ENCODE measurements at places on chromosomes 4 and X.

GRCh38 chr4:185213877-185214276 lies 4.5 kb downstream of the SNX25 start:
- DNase-seq = no peak

DNA sequence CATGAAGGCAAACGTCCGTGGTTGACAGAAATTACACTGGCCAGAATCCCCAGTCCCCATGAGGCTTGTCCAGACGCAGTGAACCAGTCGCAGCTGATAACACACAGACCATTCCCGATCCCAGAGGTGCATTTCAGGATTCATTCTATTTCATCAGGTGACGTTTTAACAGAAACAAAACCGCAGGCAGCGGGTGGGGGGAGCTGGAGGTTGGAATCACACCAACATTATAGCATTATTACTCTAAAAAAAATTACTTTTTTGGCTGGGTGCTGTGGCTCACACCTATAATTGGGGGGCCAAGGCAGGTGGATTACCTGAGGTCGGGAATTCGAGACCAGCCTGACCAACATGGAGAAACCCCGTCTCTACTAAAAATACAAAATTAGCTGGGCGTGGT lies 25.2 kb downstream of the NOP14 start:
- DNase-seq = no peak

DNA sequence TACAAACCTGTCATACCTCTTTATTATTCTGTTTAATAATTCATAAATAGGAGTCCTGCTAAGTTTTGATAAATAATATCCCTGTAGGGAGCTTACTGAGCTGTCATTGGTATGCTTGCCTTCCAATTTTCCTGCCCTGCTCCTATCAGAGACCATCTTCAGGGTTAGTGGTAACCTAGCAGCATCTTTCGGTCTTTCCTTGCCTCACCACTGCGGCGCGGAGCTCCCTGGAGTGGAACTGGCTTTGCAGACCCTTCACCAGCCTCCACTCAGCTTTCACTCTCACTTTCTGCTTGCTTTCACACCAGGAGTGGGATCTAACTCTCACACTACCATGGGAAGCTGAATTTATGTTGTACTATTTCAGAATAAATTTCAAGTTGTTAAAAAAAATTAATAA lies 481.7 kb upstream of the ATOH1 start:
- DNase-seq = no peak

GRCh38 chr4:153439831-153440230 lies 26.3 kb upstream of the TMEM131L start:
- DNase-seq = no peak

GRCh38 chr4:19739101-19739651 lies 512.5 kb upstream of the SLIT2 start:
- DNase-seq = no peak

DNA sequence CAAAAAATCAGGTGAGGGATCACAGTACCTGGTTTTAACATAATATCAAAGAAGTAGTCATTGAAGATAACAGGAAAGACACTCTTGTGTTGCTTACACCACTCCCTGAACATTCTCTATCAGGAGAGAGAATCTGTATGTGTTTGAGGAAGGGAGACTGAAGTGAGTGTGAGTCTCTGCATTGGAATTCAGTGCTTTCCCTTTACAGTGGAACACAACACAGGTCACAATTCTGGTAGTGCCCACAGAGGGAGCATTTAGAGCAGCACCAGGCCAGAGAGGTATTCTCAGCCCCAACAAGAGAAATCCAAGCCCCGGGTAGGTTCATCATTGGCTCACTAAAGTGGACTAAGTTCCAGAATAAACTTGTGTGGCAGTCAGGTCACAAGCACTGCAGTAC lies 64.7 kb upstream of the UBQLN2 start:
- DNase-seq = no peak

DNA sequence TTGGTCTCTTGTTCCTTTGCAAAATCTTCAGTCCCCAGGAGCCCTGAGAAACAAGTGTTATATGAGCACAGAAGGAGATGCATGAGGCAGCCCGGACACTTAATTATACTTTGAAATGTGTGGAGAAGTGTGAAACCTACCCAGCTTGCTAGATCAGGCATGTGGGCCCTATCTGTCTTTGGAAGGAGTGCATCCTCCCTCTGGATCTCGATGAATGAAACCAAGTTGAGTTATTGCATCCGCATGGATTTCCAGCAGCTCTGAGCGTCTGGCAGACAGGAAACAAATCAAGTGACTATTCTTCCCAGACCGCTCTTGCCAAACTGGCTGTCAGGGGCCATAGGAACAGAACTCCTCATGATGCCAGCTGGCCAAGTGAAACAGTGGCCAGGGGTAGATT lies 19.6 kb upstream of the SOWAHD start:
- no peak for DNase-seq

DNA sequence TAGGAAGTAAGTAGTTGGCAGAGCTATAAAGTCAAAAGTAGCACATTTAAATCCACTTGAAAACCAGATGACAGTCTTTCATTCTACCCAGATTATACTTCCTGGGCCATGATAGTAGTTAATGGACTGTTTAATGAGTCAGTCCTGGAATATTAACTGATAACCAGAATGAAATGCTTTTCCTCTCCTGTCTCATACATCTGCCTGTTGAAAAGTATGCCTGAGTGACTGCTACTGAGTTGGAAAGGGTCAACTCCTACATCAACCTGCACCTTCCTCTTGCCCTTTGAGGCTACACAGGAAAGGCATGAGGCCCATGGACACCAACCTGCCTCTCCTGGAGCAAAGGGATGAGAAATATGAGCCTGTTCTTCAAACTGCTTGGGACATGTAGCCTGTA lies 36.0 kb upstream of the COX7B2 start:
- DNase-seq = no peak

GRCh38 chrX:151225843-151226242 lies 49.5 kb downstream of the GPR50 start:
- DNase-seq = no peak

DNA sequence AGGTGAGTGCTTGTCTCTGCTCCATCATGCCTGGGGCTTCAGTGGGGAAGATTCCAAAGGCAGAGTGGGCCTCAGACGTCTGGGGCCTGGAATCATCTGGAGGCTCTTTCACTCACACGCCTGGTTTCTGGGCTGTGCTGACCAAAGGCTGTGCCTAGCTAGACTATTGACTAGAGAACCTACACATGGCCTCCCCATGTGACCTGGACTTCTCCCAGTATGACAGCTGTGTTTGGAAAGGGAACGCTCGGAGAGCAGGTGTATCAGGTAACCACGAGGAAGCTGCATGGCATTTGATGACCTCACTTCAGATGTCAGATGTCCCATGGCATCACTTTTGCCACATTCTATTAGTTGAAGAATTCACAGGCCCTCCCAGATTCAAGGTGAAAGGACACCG lies 51.0 kb downstream of the ADGRL3 start:
- DNase-seq = no peak

DNA sequence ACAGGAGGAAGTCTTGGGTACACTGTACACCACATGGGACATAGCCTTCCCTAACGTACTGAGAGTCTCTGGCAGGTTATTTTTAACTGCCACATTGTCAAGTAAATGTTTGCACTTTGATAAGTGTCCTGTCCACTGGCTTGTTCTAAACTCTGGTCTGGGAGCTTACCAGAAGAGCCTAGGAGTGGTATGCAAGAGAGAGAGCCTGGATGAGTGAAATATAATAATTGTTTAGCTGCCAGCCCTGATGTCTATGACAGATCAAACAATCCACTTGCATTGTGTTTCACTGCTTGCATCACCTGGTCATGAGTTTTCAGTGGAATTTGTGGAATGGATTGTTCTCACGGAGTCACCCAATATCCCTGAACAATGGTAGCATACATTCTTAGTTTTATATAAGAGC lies 91.6 kb downstream of the SHROOM3 start:
- no peak for DNase-seq

DNA sequence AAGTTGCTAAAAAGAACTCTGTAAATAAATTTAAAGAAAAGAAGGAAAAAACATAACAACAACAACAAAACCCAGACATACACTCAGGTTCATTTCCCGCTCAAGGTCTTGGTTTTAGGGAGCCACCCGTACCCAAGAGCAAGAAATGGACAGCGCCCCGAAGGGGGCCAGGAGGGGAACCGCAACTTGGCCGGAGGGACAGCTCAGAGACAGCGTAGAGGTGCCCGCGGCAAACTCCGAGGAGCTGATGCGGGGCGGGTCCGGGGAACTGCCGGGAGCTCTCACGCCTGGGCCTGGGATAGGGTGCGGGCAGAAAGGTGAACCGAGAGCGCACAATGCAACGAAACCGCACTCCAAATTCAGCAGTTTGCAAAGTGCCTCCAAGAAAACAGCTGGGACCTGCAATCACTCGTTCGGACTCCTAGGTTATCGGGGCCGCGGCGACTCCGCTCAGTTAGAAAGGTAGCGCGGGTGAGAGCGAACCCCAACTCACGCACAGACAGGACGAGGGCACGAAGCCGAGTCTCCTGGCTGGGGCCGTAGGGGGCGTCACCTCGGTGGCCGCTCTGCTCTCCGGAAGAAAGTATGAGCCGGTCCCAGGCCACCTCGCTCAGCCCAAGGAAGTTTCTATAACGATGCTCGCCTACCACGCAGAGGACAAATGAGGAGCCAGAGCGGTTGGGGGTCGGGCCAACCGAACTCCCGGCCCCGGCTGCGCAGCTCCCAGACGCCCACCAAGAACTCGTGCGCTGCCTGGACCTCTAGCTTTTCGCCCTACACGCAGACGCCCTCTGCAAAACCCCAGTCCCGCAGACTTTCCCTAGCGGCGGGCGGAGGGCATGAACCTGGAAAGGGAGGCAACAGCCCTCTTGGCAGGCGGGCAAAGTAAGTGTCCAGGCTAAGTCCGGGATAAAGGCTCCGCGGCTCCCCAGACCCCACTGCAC lies 1.4 kb downstream of the NDNF start:
- no peak for DNase-seq

- no peak for DNase-seq
These were observed 589.0 kb downstream of the GRXCR1 start for GRCh38 chr4:43481526-43481925.

DNA sequence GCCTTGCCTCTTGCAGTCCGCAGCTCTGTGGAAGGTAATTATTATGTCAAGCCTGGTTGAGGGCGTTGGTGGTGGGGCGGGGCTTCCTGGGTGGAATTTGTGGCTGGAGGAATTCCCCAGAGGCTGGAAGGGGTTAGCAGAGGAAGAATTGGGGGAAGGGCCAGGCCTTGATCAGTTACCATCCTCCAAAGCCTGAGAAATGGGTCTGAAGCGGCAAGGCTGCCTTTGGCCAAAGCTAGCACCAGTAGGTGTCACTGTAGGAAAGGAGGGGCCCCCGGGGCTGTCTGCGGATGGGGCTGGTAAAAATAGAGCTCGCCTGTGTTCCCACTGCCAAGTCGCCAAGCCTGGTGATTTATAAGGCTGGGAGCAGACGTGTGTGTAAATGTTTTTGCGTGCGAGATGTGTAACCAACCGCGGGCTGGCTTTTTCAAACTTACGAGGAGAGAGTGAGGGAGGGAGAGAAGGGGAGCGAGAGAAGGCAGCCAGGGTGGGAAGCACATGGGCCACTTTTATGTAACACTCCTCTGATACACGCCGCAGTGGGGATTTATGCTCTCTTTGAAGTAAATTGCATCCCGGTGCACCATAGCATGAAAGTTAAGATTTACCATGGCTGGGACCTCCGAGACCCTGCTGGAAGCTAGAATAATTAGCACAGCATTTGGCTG lies 367.0 kb downstream of the BCOR start:
- DNase-seq = peak; percentile 17

- DNase-seq = no peak
These were observed 65.2 kb upstream of the MTM1 start for GRCh38 chrX:150502979-150503897.

- no peak for DNase-seq
These were observed 53.8 kb upstream of the SORCS2 start for GRCh38 chr4:7138223-7139166.

GRCh38 chrX:118498351-118498750 lies 2.7 kb downstream of the DOCK11 start:
- no peak for DNase-seq

Data from activated naive CD4-positive, alpha-beta T cell (primary cell).